Lung microvascular endothelial cell (primary cell): ENCODE measurements at places on chromosomes 7 and 10. TPM values are rescaled to one million over a fixed set of nuclear protein-coding genes. Genes with fewer than 3 reads are reported as not detected.

- peak; percentile 48 for DNase-seq
Observed at GRCh38 chr10:110893559-110894179, 21.9 kb downstream of the PDCD4 start.

Gene GALNT17
- total RNA-seq = not detected in 2 replicates

Gene BHLHA15
- total RNA-seq = 0.20 and 0.44 TPM in 2 replicates

Gene ZNF394
- total RNA-seq = 17.2 and 25.8 TPM in 2 replicates

GRCh38 chr10:29119374-29119773 lies 169.5 kb upstream of the LYZL1 start:
- DNase-seq = peak; percentile 23

DNA sequence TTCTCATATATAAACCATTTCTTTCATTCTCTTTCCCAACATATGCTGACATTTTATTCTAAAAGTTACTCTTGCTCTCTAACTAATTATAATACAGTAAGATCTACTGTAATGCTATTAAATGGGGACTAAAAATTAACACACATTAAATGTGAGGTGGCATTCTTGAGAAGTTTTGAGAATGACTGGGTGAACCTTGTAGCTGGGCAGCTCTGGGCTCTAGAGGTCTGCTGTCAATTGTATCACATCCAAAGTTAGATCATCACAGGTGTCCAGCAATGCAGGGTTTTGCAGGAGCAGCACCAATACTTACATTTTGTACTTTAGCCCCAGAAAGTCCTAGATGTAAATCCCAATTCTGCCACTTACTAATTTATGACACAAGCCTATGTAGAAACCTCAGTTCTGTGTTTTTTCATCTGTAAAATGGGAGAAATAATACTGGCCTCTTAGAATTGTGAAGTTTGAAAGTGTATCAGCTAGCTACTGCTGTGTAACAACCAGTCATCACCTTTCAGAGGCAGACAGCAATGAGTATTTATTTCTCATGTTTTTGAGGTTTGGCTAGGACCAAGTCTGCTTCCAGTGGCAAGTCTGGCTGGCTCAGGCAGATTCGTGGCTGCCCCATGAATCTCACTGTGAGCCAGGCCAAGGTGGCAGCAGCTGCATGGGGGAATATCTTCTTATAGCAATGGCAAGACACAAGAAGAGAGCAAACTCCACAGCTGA lies 79.6 kb upstream of the EMX2 start:
- DNase-seq = no peak

Gene FMC1
- total RNA-seq = 11.3 and 13.1 TPM in 2 replicates

Gene LIPF
- not detected in 2 replicates for total RNA-seq

GRCh38 chr7:70092314-70093204 lies 494.3 kb downstream of the AUTS2 start:
- no peak for DNase-seq

DNA sequence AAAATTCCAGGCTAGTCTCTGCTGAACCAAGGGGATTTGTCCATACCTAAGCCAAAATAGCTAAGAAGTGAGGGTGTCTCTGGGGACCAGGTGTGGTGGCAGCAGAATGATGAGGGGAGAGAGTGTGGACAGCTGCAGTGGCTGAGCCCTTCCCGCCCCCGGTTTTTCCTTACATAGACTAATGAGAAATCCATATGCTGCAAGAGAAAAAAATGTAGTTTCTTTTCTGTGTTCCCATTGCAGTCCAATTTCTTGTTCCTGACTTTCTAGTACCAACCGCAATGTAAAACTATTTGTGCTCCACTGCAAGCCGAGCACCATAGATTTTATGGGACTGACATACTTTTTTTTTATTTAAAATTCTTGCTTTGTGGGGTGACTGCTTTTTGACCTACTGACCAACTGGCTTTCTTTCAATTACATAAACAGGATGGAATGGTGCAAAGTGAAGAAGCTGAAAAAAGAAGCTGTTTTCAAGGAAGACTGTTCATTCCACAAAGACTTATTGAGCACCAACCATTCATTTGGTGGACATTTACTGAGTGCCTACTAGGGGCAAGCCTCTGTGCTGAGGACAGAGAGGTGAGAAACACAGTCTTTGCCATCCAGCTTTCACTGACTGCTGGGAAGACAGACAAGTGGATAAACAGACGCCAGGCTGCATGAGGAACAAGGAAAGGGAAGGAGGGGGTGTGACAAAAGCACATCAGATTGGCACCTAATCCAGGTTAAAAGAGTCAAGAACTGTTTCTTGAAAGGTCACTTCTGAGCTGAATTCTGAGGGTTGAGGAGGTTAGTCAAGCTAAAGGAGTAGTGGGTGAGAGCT lies 9.8 kb downstream of the CEP41 start:
- DNase-seq = peak; percentile 6

DNA sequence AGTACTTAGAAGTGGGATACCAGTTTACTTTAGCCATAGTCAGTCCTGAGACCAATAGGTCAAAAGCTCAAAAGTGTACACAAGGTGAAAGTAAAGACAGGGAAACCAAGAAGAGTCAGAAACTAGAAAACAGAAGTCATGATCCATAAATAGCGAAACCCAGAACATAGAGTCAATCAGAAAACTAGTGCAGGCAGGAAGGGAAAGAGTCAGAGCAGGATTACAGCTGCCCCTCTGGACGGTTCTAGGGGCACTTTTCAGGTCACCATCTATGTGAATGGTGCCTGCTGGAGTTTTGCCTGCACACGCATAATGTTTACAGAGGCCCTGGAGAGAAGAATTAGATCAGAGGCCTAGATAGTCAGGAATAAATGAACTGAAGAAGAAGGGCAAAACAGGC lies 22.4 kb upstream of the DMTF1 start:
- no peak for DNase-seq

Gene TSPAN15
- total RNA-seq = 49.2 and 118 TPM in 2 replicates

Gene GALNT11
- 27.5 and 39.3 TPM in 2 replicates for total RNA-seq

DNA sequence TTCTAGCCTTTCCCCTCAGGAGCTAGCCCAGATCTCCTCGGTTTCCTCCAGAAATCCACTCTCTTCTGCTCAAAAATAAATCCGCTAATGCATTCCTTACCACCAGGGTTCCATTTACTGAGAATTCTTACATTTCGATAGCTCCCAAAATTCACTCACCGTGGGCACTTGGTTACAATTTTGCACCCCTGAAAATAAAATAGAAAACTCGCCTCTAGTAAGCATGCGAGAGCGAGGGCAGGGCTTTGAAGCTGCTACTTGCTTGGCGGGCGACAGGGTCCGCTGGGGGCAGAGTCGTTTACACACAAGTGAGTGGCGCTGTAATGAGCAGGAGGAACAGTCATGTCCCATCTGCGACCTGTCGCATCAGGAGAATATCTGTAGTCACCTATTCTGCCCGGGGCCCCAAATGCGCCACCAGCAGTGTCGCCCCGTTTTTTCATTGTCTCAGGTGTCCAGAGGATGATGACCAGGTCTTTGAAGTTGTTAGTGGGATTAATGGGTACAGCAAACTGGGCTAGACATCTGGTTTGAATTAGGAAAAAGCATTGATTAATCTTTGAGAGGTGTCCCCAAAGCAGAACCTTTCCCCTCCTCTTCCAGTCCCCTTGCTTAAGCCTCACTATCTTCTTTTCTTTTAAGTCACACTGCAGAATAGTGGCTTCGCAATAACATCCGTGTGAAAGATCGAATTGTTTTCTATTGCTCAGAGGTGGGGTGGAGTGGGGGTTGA lies 1.2 kb upstream of the MEOX2 start:
- DNase-seq = no peak

GRCh38 chr7:106693677-106694353 lies 32.9 kb upstream of the CCDC71L start:
- no peak for DNase-seq

DNA sequence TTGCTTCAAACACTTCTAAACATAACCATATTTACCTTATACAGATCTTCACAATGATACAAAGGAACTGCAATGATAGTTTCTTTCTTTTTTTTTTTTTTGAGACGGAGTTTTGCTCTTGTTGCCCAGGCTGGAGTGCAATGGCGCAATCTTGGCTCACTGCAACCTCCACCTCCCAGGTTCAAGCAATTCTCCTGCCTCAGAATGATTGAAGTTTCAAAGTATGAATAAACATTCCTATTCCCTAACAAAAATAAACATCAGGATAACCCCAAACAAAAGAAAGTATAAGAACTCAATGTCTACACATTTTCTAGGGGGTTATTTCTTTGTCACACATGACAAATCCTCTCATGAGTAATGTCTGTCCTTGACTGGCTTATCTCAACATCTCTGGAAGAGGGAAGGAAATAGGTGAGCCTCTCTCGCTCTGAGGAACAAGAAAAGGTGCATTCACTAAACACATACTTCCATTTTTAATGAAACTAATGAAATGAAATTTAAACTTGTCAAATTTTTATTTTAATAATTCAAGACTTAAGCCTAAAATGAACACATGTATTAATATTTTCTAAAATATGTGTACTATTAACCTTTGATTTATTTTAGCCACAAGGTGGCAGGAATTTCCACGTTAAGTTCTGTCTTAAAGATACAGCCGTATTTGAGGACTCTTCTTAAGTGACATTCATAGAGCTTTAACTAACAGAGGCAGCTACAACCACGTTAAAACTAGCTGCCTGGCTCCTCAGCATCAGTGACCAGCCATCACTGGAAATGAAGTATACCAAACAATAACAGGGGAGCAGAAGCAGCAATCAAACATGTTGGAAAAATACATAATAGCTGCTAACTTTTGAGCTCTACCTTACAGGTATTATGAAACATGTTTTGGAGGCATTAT lies 58.3 kb downstream of the MALSU1 start:
- DNase-seq = peak; percentile 35

Gene PNLIPRP3
- not detected in 2 replicates for total RNA-seq

- DNase-seq = peak; percentile 45
Observed at GRCh38 chr10:72338180-72338579, 16.5 kb downstream of the DNAJB12 start.

GRCh38 chr7:158685693-158686092 lies 18.9 kb downstream of the NCAPG2 start:
- DNase-seq = no peak

Gene WNT2
- not detected in 2 replicates for total RNA-seq

- no peak for DNase-seq
Observed at GRCh38 chr10:106217627-106218026, 946.9 kb downstream of the SORCS1 start.

- DNase-seq = no peak
Observed at GRCh38 chr7:132347858-132348257, 228.4 kb downstream of the PLXNA4 start.

DNA sequence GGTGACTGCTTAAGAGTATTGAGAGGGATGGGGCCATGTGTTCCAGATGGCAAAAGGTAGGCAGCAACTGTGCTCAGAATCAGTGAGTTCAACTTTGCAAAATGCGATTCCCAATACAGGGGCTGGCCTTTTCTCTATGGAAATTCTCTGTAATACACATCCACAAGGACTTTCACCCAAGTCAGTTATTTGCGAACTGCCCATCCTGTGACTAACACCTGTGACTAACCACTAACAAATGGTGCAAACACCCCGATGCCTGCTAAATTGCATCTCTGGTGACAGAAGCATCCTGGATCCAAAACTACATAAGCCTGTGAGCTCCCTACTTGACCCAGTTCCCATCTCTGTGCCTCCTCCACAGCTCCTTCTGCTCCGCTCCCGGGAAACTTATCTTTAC lies 9.0 kb upstream of the CUZD1 start:
- DNase-seq = peak; percentile 39
